ENCODE measurements at places on chromosomes 12 and 14.

- DNase-seq = no peak
These were observed 56.0 kb downstream of the TTC9 start for GRCh38 chr14:70697701-70698100.

- DNase-seq = no peak
These were observed 8.9 kb downstream of the FOXA1 start for GRCh38 chr14:37585971-37586796.

- no peak for DNase-seq
These were observed 1.1 kb upstream of the C14orf132 start for GRCh38 chr14:96037891-96038557.

- DNase-seq = no peak
These were observed 3.3 kb upstream of the ANKRD9 start for GRCh38 chr14:102512793-102513300.

DNA sequence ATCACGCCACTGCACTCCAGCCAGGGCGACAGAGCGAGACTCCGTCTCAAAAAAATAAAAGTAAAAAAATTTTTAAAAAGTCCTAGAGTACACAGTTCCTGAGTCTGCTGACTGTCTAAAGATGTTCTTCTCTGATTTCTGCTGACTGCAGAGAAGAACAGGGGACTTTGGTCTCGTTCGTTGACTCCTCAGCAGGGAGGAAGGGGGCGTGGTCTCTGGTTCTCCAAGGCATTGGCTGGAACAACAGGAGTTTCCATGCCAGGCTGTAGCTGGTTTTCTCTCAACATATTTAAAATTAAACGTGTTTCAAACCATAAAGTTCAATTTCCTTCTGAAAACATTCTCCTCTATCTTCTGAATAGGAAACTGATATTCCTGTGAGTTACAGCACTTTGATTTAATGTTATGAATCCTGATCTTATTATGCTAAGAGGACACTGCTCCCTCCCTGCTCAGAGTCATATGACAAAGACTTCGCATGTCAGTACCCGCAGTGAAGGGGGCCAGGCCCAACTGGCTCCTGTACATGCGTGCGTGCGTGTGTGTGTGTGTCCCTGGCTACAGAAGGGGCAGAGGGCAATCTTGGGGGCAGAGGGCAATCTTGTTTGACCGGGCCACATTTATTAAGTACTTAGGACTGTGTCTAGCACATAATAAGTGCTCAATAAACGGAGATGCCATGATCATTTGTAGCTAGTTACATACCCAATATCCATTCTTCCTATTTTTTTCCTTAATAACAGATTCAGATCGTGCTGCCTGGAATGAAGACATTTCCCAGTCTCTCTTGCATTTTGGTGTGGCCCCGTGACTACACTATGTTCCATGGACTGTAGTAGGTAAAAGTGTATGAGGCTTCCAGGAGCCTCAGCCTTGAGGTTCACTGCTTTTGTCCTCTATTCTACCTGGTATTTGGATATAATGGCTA, 16.5 kb upstream of the HNF1A start:
- DNase-seq = no peak

DNA sequence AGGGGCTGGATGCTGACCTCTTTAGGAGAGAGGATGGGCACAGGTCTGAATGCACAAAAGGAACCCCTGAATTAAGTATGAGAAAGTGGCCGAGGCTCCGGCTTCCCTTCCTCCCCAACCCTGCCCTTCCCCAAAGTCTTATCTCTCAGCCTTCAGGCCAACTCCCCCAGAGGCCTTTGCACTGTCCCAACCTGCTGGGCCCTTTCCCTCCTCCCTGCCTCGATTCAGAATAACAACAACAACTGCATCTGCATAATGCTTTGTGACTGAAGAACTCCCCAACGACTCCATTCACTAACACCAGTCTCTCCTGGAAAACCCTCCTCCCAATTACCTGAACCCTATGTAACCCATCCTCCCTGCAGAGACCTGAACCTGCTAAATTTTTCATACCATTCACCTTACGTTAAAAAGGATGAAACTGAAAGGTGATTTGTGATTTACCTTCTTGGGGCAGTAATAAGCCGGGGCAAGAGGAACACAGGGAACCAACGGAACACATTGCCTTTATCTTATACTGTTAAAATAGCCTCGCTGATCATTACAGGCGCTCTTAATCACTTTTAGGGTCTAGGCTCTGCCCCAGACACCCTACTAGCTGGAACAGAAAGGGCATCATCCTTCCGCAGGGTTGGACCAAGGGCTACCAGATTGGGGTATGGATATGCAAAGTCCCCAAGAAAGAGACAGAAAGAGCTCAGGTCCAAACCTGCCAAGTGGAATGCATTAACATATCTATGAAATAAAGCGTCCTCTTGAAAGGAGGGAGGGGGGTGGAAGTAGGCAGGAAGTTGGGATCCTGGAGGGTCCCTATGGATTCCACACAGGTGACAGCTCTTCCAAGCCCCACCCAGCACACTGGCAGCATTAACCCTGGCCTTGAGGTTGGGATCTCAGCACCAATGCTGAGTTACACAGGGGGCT, 24.2 kb upstream of the FOXN3 start:
- no peak for DNase-seq

DNA sequence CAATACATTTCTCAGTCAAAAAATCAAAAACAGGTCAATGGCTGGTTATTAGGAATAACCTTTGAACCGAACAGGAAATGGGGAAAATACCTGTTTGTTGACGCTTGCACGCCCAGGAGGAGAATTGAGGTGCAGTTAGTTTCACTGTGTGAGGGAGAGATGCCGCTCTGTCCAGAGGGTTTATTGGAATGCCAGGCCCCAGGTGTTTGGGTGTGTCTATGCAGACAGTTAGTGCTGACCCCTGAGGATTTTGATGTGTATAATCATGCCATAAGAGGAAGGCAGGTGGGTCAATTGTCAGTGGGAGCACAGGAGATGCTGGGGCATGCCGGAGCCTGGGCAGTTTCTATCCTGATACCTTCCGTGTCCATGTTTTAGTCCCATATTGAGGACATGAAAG, 100.8 kb upstream of the DIO3 start:
- DNase-seq = no peak

- DNase-seq = no peak
These were observed 98.9 kb downstream of the EPS8 start for GRCh38 chr12:15690320-15690719.

DNA sequence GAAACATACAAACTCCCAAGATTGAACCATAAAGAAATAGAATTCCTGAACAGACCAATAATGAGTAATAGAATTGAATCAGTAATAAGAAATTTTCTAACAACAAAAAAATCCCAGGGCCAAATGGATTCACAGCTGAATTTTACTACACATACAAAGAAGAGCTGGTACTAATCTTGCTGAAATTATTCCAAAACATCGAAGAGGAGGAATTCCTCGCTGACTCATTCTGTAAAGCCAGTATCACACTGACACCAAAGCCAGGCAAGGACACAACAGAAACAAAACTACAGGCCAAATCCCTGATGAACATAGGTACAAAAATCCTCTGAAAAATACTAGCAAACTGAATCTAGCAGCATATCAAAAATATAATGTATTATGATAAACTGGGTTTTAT, 367.8 kb upstream of the CLEC14A start:
- DNase-seq = no peak

DNA sequence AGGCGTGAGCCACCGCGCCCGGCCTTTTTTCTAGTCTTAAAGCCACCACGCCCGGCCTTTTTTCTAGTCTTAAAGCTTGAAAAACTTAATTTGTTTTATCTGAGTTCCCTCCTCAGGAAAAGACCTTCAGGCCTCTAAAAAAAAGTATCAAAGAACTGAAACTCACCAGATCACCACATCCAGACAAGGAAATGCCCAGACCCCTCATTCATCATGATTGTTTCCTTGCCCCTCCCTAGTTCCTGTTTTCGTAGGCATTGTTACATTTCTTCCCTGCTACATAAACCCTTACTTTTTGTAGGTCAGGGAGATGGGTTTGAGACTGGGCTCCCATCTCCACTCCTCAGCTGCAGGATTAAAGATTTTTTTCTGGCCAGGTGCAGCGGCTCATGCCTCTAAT, 21.1 kb upstream of the VWF start:
- no peak for DNase-seq
